Stimulated activated CD4-positive, alpha-beta T cell treated with anti-CD3 and anti-CD28 coated beads, Interleukin-2, amount 100 ng/mL, for 24 hours (primary cell): ENCODE measurements at places on chromosomes 1 and 21.

DNA sequence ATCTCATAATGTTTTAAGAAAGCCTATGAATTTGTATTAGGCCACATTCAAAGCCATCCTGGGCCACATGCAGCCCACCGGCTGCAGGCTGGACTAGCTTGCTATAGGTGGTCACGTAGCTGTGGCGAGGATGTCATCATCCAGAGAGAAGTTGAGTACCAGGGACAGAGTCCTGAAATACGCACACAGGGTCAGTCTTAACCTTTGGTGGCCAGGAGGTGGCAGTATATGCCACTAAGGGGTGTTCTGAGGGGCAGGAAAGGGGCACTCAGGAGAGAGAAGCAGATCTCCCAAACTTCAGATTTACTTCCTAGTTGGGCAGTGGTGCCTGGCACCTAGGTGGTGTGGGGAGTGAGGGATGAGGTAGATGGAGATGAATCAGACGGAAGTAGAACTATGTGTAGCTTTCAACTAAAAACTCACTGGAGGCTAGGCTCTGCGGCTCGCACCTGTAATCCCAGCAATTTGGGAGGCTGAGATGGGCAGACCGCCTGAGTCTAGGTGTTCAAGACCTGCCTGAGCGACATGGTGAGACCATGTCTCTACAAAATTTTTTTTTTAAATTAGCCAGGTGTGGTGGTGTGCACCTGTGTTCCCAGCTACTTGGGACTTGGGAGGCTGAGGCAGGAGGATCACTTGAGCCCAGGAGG, 16.3 kb upstream of the CDK18 start:
- DNase-seq = peak; percentile 43

DNA sequence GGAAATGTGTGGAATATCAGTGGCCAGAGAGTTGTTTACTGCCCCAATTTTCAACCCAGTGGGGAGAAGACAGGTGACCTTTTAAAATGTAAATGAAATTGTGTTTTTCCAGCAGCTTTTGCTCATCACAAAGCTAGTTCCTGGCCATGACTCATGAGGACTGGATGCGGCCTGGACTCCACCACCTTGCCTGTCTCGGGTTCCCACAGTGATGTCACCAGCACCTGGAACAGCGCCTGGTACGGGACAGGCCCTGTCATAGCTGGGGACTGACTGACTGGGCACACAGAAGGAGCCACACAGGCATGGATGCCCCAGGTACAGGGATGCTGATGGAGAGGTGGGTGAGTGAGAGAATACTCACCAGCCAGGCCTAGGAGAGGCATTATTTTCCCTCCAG, 277.1 kb downstream of the AJAP1 start:
- DNase-seq = no peak

DNA sequence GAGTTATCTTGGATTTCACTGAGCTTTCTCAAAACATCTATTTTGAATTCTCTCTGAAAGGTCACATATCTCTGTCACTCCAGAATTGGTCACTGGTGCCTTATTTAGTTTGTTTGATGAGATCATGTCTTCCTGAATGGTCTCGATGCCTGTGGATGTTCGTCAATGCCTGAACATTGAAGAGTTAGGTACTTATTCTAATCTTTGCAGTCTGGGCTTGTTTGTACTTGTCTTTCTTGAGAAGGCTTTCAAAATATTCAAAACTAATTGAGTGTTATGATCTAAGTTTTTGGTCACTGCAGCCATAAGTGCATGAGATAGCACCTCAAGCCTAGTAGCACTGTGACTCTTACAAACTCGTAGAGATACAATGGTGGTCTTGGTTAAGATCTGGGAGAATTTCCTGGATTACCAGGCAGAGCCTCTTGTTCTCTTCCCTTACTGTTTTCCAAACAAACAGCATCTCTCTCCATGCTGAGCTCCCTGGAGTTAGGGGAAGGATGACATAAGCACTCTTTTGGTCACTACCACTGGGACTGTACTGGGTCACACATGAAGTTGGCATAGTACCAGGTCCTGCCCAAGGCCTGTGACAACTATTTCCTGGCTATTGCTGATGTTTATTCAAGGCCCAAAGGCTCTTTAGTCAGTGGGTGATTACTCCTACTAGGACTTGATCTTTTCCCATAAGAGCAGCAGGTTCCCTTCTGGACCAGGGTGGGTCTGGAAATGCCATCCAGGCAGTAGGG, 25.6 kb downstream of the SLC22A15 start:
- DNase-seq = no peak

- peak; percentile 26 for DNase-seq
These were observed 490 bp downstream of the SERINC2 start for GRCh38 chr1:31413405-31414001.

GRCh38 chr1:160588468-160588867, 9.2 kb upstream of the CD84 start:
- no peak for DNase-seq

DNA sequence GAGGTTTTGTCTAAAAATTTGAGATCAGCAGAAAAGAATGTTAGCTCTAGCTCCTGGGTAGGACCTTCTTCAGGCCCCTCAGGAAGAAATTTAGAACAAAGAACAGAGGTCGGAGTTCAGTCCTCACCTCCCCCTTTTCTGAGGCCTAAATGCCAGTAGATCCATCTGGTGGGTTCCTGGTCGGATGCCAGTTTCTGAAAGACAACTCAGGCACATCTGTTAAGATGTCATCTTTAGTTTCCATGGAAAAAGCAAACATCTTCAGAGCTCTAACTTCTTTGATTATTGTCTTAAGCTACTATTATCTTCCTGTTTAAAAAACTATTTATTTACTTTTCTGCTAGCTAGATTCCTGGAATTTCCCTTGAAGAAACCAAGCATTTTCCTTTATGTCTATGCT, 37.1 kb upstream of the USP25 start:
- no peak for DNase-seq

GRCh38 chr1:178503849-178504248, 7.1 kb upstream of the CLEC20A start:
- no peak for DNase-seq

DNA sequence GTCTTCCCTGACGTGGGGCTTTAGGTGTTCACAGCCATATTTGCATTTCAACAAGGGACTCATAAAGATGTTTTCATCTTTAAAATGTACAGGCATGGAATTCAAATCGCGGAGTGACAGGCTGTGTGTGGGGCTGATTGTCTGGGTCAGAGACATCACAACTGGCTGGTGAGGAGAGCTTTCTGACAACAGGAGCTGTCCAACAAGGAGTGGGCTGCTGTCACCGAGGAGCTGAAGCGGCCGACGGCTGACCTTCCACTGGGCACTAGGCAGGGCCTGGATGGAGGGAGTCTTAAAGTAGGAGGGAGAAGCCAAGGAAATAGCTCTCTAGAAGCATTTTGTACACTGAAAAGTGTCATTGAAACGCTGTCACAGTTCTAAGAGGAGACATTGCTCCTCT, 30.5 kb upstream of the SCMH1 start:
- no peak for DNase-seq

GRCh38 chr1:173224949-173225348, 17.8 kb upstream of the TNFSF4 start:
- DNase-seq = no peak

DNA sequence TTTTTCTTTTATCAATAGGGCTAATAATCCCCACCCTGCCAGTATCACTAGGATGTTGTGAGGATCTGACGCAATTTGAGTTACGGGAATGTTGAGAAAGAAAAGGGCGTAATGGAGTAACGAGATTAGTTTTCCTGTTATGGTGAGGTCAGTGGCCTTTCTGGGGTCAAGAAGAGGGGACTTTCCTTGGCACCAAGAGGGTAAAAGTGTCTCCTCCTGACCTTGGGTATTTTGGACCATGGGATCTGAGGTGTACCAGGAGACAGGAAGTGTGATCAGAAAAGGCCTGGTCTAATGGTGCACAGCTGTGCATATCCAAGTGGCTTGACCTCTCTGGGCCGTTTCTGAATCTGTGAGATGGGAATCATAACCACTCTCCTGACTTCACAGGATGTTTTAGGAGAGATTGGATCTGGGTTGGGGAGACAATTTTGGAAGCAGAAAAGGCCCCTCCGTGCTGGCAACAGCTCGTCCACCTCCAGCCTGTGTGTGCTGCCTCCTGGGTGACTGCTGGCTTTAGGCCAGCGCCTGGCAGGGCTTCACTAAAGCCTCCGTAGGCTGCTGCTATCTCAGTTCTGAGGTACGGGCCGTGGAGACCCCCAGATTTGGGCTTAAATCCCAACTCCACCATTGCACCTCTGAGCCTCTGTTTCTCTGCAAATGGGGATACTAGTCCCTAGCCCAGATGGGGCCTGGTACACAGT, 37.1 kb downstream of the ALPL start:
- DNase-seq = no peak

- no peak for DNase-seq
These were observed 220.1 kb upstream of the VAMP3 start for GRCh38 chr1:7550981-7551380.

DNA sequence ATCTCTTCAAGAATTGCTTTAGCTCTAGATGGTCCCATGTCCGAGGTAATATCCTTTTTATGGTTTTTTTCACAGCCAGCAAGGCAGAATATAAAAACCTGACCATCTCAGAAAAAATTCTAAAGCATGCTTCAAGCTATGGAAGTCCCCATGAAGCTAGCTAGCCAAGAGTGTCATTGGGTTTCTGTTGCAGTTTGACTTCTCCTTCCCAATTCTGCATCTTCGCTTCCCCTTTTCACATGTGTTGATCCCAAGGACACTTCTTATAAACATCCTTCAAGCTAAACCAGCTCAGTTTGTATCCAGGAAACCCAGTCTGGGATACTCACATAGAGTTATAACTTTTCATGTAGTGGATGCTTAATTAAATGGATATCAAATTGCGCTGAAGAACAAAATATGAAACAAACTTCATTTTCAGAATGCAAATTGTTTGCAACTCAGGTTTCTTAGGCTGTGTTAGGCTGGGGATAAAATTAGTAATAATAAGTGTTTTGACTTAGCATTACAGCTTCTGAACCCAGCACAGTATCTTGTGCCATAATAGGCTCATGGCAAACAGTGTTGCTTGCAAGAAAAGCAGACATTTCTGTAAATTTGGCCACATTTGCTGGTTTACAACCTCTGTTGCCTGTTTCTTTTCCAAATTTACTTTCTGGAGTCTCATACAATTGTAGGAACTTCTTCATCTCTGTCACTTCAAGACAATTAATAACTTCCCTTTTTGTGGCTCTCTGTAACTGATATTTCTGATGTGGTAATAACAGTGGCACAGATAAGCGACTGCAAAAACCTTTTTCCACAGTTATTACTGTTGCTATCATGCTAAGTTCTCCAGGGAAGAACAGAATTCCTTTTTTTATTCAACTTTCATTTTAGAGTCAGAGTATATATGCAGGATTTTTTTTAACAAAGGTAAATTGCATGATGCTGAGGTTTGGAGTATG, 53.2 kb downstream of the NCAM2 start:
- no peak for DNase-seq

DNA sequence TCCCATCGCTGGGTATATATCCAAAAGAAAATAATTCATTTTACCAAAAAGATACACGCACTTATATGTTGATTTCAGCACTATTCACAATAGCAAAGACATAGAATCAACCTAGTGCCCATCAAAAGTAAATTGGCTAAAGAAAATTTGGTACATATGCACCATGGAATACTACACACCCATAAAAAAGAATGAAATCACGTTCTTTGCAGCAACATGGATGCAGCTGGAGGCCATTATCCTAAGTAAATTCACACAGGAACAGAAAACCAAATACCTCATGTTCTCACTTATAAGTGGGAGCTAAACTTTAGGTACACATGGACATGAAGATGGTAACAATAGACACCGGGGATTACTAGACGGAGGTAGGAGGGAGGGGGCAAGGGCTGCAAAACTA, 50.0 kb upstream of the ZNF644 start:
- DNase-seq = no peak

GRCh38 chr1:220123889-220124288, 30.0 kb downstream of the IARS2 start:
- DNase-seq = no peak

DNA sequence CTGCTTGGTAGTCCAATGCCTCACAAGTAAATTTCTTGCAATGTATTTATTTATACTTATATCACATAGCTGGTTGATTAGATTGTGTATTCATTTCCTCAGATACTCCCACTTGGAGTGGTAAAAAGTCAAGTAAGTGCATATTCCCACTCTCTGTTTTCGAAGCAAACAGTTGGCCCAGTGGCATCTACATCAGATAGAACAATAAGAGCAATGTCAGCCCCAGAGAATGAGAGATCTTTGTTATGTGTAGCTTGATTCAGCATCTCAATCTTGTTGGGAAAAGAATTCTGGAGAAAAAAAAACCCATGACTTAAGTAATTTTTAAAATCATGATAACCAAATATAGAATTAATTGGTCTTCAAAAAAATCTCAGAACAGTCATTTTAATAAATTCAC, 25.5 kb downstream of the RGL1 start:
- DNase-seq = no peak

DNA sequence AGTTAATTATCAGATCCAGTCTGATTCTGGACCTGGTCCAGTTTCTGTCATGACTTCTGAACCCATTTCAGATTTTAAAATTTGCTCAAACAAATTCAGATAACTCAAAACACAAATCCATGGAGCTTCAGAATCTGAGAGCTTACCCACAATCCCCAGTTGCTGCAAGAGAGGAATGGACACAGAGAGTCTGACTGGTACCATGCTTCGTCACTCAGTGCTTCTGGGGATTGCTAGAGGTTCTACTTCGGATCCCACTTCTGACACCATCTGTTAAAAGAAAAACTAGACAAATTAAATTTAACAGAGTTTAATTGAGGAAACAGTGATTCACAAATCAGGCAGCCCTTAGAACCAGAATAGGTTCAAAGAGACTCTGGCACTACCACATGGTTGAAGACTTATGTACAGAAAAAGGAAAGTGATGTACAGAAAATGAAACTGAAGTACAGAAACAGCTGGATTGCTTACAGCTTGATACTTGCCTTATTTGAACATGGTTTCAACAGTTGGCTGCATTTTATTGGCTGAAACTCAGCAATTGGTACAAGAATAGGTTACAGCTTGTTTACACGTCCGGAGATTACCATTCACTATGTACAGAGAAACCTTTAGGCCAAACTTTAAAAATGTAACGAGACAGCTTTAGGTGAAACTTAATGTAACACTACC, 60.7 kb upstream of the TEKT2 start:
- DNase-seq = no peak

DNA sequence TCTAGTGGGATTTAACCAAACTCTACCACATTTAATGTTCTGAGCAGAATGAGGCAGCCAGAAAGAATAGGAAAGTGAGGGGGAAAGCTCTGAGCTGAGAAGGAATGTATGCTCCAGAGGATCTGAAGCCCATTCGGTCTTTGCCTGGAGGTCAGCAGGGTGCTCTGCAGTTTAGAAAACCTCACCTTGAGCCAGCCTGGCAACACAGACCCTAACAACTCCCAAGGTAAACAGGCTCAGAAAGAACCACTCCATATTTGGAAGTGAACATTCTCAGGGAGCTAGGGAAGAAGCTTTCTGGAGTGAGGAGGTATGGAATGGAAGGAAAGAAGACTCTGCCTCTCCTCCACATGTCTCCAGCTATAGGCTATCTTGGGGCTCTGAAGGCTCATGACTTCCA, 398.8 kb downstream of the SEC16B start:
- DNase-seq = no peak

GRCh38 chr1:219439376-219439775, 173.5 kb downstream of the ZC3H11B start:
- DNase-seq = no peak
